ENCODE measurements at places on chromosomes 11 and 22. TPM values are rescaled to one million over a fixed set of nuclear protein-coding genes. Genes with fewer than 3 reads are reported as not detected.

The MYBPC3 gene
- polyA plus RNA-seq, result not detected

- DNase-seq, result peak; percentile 59
These were observed 8.4 kb upstream of the CCKBR start for GRCh38 chr11:6251120-6251733.

- DNase-seq, result no peak
These were observed 57.6 kb downstream of the IGLL5 start for GRCh38 chr22:22945195-22945594.

- no peak for DNase-seq
These were observed 11.0 kb upstream of the UCP3 start for GRCh38 chr11:74019860-74020259.

- DNase-seq, result no peak
These were observed 24.2 kb upstream of the HORMAD2 start for GRCh38 chr22:30056015-30056414.

DNA sequence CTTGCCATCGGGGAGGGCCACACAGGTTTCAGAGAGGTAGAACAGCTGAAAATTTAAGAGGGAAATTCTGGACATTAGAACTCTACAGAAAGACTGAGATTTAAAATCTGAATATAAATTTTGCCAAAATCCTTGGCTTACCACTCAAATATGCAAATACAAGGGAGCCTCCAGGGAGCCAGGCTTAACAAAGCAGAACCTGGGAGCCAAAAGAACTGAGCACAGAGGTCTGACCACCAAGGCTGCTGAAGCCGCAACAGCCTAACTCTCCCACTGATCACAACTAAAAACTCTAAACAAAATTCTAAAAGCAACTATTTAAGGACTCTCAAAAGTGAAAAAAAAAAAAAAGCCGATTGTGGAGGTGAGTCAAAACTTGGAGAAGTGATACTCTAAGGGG lies 34.3 kb downstream of the IZUMO1R start:
- DNase-seq, result no peak

- no peak for DNase-seq
These were observed 21.3 kb downstream of the PIK3IP1 start for GRCh38 chr22:31271026-31271425.

DNA sequence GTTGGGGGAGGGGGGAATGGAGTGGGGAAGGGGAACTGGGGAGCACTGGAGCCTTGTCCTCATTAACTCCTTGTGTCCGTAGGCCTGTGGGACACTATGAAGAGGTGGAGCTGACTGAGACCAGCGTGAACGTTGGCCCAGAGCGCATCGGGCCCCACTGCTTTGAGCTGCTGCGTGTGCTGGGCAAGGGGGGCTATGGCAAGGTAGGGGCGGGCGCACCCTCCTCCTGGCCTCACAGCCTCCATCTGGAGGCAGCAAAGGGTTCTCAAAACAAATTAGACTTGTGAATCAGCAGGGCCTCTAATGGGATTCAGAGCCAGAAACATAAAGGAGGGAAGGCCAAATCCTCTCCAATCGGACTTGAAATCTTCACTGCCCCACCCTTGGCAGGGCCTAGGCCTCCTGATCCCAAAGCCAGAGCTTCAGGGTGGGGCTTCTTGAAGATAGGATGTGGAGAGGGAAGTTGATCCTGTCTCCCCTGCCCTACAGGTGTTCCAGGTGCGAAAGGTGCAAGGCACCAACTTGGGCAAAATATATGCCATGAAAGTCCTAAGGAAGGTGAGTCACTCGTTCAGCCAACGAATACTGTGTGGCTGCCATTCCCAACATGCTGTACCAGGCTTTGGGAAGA lies 859 bp downstream of the RPS6KB2 start:
- no peak for DNase-seq
